ENCODE measurements at places on chromosomes 1 and 21.
A peak's percentile ranks its signal among the peaks of the same experiment; 100 is the strongest.

DNA sequence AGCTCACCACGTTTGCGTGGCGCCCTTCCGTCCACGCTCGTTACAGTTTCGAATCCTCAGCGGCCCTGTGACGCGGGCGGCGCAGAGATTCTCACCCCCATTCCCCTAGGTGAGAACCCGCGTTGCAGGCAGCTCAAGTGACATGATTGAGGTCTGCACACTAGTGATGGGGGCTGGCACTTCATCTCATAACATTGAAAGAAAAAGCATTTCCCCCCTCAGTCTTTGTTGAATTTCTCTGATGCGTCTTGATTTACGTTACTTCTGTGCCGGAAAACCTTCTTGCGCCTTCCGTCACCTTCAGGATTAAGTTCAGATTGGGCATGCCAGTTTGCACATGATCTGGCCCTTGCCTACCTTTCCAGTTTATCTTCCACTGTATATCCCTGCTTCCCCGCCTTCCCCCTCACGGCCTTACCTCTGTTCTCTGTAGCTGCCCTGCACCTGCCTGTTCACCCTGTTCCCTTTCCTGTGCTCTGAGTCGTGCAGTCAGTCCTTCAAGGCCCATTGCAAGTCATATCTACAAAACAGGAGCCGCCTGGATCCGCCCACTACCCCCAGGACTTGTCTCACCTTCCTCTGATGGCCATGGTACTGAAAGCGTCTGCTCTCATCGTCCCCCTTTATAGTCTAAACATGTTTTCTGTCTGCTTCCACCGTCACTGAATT is 1.1 kb downstream of the CTPS1 start:
- peak; percentile 12 for DNase-seq

- DNase-seq: peak; percentile 33
These were observed 13.9 kb downstream of the NT5C1A start for GRCh38 chr1:39657923-39658485.

- no peak for DNase-seq
These were observed 9.7 kb upstream of the SRP9 start for GRCh38 chr1:225767634-225768540.

GRCh38 chr1:247362153-247362552 is 30.5 kb upstream of the ZNF496 start:
- DNase-seq: no peak

GRCh38 chr1:227869279-227869842 is 53.9 kb downstream of the PRSS38 start:
- no peak for DNase-seq

DNA sequence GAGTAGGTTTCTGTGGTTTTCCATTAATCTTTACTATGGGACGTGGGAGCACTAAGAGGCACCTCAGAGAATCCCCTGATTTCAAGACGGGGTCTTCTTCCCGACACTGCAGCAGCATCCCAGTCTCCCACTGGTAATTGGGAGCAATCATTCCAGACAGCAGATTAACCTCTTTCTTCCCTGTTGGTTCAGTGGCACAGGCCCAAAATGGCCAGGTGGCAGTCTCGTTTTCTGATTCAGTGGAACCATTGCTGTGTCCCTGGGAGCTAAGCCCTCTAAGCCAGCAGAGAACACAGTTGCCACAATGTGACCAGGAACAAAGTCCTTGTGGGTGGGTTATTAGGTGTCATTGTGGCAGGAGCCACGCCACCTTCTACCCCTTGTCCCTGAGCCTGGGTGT is 342.1 kb downstream of the MATN1 start:
- no peak for DNase-seq

- no peak for DNase-seq
These were observed 7.0 kb upstream of the PSEN2 start for GRCh38 chr1:226863446-226863845.

Data from effector CD8-positive, alpha-beta T cell (primary cell).